ENCODE measurements at places on chromosomes 6 and 20.

DNA sequence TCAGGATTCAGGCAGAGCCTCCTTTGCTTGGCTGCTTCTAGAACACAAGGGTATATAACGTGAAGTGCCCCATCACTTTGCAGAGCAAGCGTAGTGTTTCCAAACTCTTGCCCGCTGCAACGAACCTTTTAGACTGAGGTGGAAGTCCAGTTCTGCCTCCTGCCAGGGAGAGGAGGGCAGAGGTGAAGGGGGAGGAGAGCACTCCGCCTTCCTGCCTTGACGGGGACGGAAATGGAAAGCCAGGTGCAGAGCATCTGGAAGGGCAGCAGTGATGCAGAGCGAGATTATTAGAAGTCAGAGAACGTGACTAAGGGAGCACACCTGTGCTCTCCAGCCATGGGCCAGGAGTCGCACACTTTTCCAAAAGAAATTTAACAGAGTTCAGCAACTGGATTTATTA is 63.4 kb downstream of the RREB1 start:
- no peak for DNase-seq

GRCh38 chr20:13432126-13432525 is 206.6 kb downstream of the TASP1 start:
- DNase-seq: no peak

DNA sequence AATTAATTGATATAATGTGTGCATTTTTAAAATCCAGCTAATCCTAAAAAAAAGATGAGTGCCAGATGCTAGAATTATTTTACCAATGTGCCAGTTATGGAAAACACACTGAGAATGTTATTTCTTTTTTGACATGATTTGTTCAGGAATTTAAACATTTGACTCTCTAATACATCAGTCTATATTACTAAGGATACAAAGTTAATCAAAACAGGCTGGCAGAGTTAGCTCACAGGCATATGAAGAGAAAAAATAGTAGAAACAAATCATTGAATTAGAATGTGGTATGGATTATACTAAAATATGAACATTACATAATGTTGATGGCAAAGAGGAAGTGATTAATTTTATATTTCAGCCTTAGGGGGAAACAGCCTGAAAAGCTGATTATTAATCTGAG is 368.3 kb upstream of the GJE1 start:
- DNase-seq: no peak

DNA sequence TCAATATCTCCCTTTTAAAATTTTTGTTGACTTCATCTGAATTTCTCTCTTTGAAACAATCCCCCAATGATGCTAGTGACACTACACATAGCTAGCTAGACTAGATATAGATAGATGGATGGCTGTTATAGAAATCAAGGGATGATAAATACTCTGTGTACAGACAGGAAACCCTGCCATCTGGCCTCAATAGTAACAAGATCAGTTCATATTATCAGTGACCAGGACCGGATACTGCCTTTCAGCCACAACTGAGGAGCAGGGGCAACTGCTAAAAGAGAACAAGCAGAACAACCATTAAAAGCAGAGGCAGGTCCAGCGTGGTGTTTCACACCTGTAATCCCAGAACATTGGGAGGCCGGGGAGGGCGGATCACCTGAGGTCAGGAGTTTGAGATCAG is 118.3 kb upstream of the FAM184A start:
- no peak for DNase-seq

DNA sequence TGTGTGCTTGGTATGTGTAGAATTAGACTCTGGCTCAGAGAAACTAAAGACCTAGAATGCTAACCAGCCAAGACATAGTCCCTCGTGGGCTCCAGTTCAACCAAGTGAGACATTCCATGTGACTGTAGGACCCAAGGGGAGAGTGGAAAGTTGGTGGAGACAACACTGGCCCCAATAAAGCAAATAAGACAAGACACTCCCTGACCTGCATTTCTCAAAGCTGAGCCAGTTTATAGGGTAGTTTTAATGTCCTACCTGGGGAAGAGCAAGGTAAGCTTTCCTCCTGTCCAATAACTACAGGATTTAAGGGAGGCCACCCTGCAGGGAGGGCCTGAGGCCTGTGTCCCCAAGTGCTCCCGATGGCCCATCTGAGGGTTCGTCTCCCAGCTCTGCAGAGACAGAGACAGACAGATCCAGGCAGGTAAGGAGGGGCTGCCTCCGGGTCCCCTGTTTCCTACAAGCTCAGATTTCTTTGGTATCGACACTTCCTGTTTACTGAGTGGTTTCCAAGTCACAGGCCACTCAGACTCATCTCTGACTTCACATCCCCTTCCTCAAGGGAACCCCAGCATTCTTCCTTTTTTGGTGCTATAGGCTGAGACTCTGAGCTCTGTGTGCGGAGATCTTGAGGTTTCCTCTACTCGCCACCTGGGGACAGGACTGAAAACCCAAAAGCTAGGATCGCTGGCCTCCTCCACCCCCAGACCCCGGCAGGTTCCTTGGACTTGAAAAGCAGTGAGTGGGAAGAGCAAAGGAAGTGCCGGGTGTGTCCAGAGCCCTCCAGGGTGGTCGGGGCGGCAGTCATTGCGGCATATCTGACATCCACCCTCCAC is 92.4 kb downstream of the PRND start:
- DNase-seq: peak; percentile 45

DNA sequence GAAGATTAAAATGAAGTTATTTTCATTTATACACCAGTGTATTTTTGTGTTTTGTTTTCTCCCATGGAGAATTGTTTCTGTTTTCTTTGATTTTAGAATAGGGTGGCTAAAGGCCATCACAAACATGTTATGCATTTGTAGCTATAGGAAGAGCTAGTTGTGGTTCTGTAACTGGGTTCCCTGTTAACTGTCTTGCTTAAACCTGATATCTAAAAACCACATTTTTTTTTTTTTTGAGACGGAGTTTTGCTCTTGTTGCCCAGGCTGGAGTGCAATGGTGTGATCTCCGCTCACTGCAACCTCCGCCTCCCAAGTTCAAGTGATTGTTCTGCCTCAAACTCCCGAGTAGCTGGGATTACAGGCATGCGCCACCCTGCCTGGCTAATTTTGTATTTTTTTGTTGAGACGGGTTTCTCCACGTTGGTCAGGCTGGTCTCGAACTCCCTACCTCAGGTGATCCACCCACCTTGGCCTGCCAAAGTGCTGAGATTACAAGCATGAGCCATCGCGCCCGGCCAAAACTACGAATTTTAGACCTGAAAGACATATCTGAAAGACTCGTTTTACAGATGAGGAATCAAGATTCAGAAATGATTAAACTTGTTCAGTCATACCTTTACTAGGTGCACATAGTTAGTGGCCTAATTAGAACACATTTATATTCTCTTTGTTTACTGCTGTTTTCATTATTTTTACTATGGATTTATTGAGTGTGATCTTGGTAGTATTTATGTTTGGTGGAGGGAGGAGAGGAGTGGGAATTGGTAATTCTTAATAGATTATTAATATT is 18.0 kb downstream of the SCAF8 start:
- DNase-seq: no peak

- DNase-seq: no peak
Measured at GRCh38 chr6:25834950-25835349, 3.1 kb upstream of the SLC17A1 start.
